ENCODE measurements at places on chromosomes 3 and 15.

- DNase-seq = no peak
These were observed 220.0 kb upstream of the UMPS start for GRCh38 chr3:124510290-124510689.

DNA sequence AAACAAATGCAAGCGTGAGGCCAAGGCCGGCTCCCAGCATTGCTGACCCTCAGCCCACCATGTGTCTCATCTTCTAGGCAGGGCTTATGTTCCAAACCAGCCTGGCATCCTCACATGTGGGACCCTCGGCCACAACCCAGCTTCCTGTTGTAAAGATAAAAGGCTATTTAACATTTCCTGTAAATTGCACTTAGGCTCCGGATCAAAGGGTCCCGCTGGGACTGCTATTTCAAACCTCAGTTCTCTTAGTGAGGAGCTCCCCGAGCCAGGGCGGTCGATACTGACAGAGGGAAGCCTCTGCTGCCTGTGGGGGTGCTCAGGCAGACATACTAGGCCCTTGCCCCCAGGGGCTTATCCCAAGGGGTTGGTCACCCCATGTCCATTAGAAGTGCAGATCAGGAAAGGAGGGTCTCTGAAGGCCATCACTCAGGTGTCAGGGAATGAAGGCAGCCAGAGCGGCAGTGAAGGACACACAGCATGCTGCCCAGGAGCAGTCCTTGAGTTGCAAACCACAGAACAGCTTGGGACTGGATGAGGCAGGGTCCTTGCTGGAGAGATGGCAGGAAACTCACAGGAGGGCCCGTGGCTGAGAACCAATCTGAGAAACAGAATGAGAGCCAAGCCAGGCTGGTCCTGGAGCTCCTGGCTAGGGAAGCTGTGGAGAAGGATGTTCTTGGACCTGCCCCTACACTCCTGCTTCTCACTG is 239.9 kb downstream of the TLE3 start:
- DNase-seq = no peak

GRCh38 chr3:139264375-139264774 is 79.4 kb upstream of the MRPS22 start:
- no peak for DNase-seq

DNA sequence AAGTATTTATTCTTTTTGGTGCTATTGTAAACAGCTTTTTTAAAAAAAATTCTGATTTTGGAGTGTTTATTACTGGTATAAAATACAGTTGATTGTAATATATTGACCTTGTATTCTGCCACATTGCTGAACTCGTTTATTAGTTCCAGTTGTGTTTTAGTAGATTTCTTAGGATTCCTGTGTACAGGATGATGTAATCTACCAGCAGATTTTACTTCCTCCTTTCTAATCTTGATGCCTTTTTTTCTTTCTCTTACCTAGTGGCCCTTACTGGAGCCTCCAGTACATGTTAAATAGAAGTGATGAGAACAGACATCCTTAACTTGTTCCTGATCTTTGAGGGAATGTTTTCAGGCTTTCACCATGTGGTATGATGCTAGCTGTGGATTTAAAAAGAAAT is 70.4 kb upstream of the KY start:
- no peak for DNase-seq

GRCh38 chr15:85986741-85987140 is 92.9 kb upstream of the AGBL1 start:
- no peak for DNase-seq

GRCh38 chr3:188046561-188047211 is 107.3 kb upstream of the LPP start:
- no peak for DNase-seq

GRCh38 chr3:59127071-59127470 is 77.2 kb upstream of the CFAP20DC start:
- no peak for DNase-seq

GRCh38 chr15:72770673-72771328 is 12.8 kb downstream of the ADPGK start:
- no peak for DNase-seq

DNA sequence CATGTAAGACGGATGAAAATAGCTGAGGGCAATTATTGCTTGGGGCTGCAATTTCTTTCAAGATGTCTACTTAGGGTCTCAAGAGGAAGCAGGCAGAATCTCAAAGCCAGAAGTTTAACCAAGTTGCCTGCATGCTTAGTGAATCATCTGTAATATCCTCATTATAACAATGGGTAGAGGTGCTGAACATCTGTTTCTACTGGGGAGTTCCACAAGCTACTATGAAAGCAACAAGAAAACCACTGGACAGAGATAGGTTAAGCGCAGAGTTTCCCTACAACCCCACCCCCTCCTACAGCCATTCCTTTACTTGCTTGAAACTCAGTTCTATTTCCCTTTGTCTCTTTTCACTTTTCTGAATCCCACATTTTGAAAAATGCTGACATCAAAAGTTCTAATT is 759.4 kb upstream of the GBE1 start:
- no peak for DNase-seq

DNA sequence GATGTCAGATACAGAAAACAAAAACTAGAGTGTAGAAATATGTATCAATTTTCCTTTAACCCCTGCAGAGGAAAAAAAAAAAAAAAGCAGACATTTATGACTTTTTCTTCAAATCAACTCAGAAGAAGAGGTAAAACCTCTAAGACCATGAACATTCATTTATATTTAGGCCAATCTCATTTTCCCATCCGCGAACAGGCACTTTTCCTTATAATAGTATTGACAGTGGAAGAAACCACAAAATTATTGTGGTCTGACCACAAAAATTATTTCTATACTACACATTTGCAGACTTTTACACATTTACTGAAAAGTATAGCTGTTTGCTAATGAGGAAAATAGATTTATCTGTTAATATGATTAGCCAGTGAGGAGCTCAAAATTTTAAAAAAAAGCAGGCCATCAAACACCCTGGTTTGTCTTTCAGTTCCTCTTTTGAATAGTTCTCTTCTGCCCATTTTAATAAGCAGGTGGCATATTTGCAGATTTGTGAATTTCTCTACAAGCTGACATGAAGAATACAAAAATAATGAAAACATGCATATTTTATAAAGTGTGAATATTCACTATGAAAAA is 5.7 kb downstream of the OSBPL11 start:
- no peak for DNase-seq

DNA sequence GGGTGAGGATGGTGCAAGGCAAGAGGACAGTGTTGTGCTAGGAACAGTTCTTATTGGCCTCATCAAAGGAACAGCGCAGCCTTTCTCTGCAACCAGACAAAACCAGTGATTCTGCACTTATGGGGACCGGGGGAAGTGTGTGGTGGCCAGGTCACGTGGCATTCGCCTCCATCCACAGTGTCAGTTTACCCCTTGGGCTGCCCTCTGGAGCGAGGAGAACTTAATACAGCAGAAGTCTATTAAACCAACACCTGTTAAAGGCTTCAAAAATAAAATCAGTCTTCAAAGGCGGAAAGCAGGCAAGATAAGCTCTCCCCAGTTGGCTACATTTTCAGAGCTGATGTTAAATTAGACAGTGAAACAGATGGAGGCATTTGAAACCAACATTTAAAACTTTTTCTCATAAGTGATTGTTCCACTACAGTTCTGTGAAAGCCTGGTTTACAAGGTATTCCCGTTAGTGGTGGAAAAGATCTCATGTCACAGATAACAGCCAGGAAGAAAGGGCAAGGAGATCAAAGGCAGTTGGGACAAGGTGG is 75.2 kb downstream of the LRIG1 start:
- DNase-seq = no peak

DNA sequence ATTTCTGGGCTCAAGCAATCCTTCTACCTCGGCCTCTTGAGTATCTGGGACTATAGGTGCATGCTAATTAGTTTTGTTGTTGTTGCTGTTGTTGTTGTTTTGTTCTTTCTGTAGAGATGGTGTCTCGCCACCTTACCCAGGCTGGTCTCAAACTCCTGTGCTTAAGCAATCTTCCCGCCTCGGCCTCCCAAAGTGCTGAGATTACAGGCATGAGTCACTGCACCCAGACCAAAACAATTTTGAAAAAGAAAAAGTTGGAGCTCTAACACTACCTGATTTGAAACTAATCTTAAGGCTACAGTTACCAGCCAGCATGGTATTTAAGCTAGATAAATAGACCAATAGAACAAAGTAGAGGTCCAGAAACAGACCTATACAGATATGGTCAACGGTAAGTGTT is 29.8 kb downstream of the KPNA1 start:
- no peak for DNase-seq

- no peak for DNase-seq
These were observed 11.0 kb downstream of the LYSMD2 start for GRCh38 chr15:51726302-51727073.

- DNase-seq = peak; percentile 58
These were observed 164.0 kb downstream of the MINAR1 start for GRCh38 chr15:79595995-79596622.

- DNase-seq = no peak
These were observed 141.8 kb upstream of the NECTIN3 start for GRCh38 chr3:110929816-110930215.

DNA sequence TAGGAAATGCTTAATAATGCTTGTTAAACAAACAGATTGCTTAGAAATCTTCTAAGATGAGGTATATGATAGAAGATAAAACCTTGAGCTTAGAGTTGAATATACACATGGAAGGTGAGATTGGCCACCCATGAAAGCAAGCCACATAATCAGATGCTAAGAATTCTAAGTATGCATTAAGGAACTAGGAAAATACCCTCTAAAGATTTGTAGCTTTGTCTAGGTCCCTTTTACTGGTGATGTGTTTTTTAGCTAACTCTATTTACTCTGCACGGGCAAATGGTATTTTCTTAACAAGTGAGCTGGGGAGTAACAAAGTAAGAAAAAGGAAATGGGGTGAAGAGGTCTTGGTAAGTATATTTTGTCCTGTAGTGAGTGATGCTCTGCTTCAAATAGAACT is 310.3 kb downstream of the OXSM start:
- DNase-seq = no peak

DNA sequence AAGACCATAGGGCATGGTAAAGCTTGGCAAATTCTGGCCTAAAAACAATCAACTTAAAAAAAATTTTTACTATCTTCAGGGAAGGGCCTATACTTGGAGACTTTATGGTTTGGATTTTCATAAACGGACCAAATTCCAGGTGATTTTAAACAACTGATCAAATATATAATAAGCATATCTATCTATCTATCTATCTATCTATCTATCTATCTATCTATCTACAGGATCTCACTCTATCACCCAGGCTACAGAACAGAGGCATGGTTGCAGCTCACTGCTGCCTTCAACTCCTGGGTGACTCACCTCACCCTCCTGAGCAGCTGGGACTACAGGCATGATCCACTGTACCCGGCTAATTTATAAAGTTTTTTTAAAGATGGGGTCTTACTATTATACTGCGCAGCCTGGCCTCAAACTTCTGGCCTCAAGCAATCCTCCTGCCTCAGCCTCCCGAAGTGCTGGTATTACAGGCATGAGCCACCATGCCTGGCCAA is 6.7 kb downstream of the SPPL2A start:
- no peak for DNase-seq

DNA sequence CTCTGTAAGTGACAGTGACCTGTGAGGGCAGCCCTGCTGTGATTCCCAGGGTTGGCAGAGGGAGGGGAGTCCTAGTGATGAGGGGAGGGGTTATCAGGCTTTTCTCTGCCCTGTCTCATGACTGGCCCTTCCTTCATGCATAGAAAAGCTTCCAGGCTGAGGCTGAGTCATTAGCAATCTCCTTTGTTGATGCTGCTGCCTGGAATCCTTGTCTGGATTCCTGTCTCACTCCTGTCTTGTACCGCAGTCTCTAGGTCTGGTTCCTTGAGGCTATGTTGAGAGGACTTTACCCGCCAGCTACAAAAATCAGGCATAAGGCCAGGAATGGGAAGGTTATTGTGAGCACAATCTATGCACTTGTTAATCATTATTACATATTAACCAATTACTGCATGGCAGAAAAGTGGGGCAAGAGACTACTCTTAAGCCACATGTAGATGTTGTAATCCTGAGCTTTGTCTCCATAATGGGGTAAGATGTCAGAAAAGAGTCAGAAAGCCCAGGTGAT is 7.2 kb downstream of the KLHL6 start:
- no peak for DNase-seq

GRCh38 chr15:66253418-66254088 is at the start of gene MEGF11:
MEGF11 (minus strand) TSS chr15:66253750; CDS start chr15:66128403, 125,347 bp downstream.
- DNase-seq = no peak

- no peak for DNase-seq
These were observed 103.0 kb downstream of the P3H2 start for GRCh38 chr3:190017521-190018288.

- no peak for DNase-seq
These were observed 8.0 kb upstream of the CCDC13 start for GRCh38 chr3:42780892-42781700.

DNA sequence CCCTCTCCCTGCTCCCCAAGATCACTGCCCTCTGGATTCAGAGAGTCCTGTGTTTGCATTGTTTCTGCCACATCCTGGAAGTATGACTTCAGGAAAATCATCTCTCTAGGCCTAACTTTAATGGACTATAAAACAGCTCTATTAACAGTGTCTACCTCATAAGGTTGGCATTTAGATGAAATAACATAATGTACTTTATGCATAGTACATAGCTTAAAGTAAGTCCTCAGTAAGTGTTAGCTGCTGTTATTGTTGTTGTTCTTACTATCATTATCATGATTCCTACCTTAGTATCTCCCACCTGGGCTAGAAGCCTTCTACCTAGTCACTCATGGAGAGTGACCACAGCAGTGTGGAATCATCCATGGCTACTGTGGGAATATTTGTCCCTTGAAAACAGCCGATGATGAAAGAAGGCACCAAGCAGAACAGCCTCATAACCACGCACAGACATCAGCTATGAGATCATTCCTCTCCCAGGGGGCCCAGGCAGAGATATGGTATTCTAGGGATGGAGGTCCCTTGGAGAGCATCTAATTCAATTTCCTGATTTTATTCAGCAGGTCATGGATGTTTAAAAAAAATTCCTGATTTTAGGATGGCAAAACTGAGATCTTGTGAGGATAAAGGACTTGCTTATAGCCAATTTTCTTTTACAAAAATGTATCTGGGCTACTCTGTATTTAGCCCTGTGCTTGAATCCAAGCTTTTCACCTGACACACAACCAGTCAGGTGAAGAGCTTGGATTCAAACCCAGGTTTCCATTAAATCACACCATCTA is 1.9 kb downstream of the FSD2 start:
- no peak for DNase-seq

GRCh38 chr3:65019443-65020055 is 331.7 kb upstream of the ADAMTS9 start:
- no peak for DNase-seq

DNA sequence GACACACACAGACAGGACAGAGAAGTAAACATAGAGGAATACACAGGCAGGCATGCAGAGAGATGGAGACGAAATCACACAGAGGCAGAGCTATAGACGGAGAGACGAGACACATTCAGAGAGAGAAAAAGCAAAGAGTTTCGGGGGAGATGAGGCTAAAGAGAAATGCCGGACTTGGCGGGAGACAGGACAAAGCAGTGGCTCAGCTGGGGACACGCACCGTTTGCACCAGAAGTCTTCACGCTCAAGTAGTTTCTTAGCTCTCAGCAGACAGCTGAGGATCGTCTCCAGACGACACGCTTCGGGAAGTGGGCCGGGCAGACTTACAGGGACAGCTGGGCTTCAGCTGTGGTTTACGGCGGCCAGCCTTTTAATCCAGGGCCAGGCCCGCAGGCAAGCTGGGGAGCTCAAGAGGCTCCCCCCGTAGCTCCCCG is 56.2 kb upstream of the DLG1 start:
- DNase-seq = no peak
